ENCODE measurements at places on chromosomes 5 and 9.

GRCh38 chr5:52990528-52990925 lies 1.4 kb downstream of the ITGA2 start:
- no peak for DNase-seq

DNA sequence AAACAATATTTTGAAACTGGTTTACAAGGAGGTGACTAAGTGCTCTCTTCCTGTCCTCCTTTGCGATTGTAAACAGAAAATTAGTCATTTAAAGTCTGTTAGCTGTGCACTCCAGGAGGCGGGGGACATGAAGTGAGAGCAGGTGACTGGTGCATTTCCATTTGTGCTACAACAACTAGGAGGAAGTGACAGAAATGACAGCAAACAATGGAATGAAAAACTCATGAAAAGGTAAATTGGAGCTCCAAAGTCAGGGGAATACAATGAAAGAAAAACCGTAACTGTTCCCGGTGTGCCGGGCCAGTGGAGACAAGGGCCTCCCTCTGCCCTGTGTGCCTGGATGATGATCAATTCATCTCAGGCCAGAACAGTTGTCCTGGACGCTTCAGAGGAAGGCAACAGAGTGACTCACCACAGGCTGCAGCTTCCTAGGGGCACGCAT lies 439.9 kb downstream of the GADD45G start:
- no peak for DNase-seq

- DNase-seq: no peak
These were observed 145.7 kb downstream of the CWC27 start for GRCh38 chr5:64914396-64914795.

- no peak for DNase-seq
These were observed 18.6 kb downstream of the TMEM252 start for GRCh38 chr9:68522131-68522530.
